Stimulated activated CD4-positive, alpha-beta T cell treated with anti-CD3 and anti-CD28 coated beads, Interleukin-1b, Interleukin-23, amount 100 ng/mL, for 4 hours (primary cell): ENCODE measurements at places on chromosomes 7 and 10.

DNA sequence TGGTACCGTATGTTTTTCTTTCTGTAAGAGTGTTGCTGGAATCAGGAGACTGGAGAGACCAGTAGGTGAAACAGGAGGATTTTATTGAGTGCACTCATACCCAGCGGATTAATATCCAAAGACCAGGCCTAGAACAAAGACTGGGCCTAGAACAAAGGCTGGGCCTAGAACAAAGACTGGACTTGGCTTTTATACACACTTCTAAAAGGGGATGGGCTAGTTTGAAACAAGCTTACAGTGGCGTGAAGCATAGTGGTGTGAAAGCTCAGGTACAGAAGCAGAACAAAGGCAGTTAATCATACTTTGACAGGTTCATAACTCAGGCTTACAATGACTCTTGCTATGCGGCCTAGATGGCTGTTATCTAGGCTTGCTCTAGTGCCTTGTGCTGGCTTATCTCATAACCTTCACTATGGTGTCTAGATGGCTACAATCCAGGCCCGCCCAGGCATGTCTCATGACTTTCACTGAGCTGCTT is 67.7 kb downstream of the TRIM24 start:
- DNase-seq = no peak

- DNase-seq = no peak
Measured at GRCh38 chr7:46812101-46812675, 769.7 kb downstream of the TNS3 start.

- DNase-seq = no peak
Measured at GRCh38 chr10:93991596-93992284, 2.0 kb upstream of the PLCE1 start.

- DNase-seq = no peak
Measured at GRCh38 chr7:2195400-2196246, 37.1 kb downstream of the MAD1L1 start.

DNA sequence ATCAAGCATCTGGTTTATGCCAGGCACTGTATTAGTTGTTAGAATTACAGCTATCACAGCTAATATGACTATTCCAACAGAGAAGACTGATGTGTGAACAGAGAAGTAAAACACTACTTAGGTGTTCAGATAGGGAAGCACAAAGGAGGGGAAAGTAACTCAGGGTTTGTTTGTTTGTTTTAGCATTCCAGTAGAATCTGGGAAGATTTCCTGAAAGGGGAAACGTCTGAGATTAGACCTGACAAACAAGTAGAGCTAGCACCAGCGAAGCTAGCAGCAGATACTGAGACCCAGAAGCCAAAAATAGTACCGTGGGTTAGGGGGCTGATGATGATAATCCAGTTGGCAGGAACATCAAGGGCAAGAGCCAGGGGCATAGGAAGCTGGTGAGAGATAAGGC is 28.8 kb upstream of the KLHL7 start:
- no peak for DNase-seq

DNA sequence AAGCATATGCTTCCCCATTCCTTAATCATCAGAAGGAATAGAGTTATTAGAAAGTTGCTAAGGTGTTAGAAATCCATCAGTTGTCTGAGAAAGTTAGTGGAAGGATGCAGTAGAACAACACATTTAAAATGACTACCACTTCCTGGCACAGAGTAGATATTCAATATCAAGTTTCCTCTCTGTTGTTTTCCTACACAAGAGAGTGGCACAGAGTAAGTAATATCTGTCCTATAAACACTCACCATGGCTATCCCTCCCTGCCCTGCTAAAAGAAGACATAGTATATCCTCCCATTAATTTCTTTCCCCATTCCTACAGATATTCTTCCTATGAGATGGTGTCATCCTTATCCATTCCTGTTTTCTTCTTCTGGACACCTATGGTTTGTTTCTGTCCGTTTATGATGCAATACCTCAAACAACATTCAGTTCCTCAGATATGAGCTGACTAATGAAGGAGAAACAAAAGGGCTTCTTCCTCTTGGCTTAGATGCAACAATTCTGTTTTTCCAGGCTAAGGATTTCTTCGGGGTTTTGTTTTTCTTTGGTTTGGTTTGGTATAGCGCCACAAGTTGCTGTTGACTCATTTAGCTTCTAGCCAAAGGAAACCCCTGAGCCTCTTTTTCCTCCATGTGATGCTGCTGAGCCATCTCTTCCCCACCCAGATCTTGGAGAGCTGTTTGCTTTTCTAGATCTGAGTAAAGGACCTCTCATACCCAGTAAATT is 32.9 kb upstream of the BPGM start:
- DNase-seq = no peak

GRCh38 chr10:128050121-128050516 is 76.1 kb downstream of the MKI67 start:
- no peak for DNase-seq

DNA sequence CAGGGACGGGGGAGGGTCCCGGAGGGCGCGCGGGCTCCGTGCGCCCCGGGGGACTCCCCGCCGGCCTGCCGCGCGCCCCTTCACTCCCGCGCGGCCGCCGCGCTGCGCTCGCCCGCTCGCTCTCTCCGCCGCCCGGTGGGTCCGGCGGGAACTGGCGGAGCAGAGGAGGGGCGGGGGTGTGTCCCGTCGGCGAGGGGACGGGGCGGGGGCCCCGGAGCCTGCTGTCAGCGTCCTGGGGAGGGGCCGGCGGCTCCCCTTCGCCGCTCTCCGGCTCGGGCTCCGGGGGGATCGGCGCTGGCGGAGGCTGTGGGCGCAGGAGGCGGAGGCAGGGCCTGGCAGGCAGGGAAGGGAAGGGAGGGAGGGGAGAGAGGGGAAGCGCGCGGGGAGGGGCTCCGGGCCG is at the start of gene SH3PXD2A:
Gene SH3PXD2A, minus strand, starts transcription at position 153 of the 400 bp plus-strand sequence. CDS start 310 bp downstream, outside the sequence.
- no peak for DNase-seq

- no peak for DNase-seq
Measured at GRCh38 chr7:132446260-132446659, 130.0 kb downstream of the PLXNA4 start.

GRCh38 chr7:42617071-42617765 is 294.7 kb downstream of the C7orf25 start:
- DNase-seq = no peak

DNA sequence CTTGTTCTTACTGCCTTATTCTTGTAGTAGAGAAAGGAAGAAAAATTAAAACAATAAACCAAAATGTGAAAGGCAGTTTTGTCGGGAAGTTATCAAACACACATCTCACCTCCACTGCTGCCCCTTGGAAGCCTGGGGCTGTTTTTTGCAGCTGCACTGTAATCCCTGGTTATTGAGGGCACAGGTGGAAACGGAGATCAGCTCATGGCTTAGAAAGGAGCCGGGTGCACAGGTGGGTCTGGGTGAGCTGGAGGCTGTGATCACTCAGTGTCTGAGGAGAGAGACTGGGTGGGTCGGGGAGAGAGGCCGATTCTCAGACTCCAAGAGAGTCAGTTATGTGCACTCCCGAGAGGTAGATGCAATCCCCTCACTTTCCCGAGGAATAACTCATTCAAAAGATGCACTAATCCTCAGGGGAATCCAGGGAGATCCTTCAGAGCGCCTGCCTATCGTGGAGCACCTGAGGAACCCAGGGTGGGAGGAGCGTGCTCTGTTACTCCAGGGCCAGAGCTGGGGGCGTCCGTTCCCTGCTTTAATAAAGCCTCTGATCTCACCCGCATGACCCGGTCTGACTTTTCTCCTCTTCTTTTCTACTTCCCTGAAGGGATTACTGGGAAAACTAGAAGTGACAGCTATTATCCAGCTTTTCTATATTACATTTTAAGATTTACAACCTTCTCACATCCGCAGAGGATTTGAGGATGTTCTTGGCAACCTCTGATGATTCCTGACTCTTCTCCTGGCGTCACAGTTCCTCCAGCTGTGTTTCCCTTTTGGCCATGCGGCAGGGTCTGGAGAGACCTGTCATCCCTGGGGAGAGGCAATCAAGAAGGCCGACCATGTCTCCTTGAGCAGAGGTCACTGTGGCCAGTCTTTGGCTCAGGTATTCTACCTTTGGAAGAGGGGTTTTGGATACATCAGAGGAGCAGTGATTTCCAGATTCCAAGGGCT is 82.1 kb downstream of the CAMK1D start:
- DNase-seq = no peak

- no peak for DNase-seq
Measured at GRCh38 chr7:68576366-68576765, 1021.9 kb upstream of the AUTS2 start.
